Tibial nerve (tissue), 4 donors: ENCODE measurements at places on chromosomes 7 and 10. TPM values are rescaled to one million over a fixed set of nuclear protein-coding genes. Genes with fewer than 3 reads are reported as not detected.

GRCh38 chr7:127677433-127678230 is 25.6 kb downstream of the SND1 start:
- no peak overlapping the region for H3K4me3 ChIP-seq
- H3K4me1 ChIP-seq: peaks cover 6% of the 10 kb centered on the region
- DNase-seq: no peak

DNA sequence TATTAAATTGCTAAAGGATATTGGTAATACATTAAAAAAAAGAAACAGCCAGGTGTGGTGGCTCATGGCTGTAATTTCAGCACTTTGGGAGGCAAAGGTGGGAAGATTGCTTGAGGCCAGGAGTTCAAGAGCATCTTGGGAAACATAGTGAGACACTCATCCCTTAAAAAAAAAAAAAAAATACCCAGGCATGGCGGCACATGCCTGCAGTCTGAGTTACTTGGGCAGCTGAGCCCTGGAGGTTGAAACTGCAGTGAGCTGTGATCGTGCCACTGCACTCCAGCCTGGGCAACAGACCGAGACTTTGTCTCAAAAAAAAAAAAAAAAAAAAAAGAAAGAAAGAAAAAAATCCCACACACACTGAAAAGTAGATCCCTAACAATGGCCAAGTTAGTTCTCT is 59.7 kb downstream of the MACC1 start:
- H3K27ac ChIP-seq: no peak overlapping the region
- H3K4me1 ChIP-seq: no peaks in the 10 kb centered on the region

DNA sequence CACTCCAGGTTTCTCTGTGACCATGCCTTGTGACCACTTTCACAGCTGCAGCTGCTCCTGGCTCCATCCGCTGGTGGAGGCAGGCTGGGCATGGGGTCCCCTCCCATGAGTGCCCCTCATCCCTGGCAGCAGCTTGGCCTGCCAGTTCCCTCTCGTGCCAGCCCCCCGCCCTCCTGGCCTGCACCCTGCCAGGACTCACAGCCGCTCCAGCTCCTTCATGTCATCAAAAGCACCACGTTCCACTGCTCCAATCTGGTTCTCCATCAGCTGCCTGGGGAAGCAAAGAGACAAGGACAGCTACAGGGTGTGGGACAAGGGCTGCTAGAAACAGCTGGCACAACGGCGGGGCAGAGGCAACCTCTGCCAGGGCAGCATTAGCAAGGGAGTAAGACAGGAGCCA is 22.6 kb downstream of the SLIT1 start:
- H3K4me3 ChIP-seq: no peak overlapping the region
- no peaks in the 10 kb centered on the region for H3K4me1 ChIP-seq
- no peaks in the 10 kb centered on the region for H3K36me3 ChIP-seq
- H3K27me3 ChIP-seq: no peaks in the 10 kb centered on the region
- no peak for DNase-seq
- no peak overlapping the region for H3K27ac ChIP-seq

DNA sequence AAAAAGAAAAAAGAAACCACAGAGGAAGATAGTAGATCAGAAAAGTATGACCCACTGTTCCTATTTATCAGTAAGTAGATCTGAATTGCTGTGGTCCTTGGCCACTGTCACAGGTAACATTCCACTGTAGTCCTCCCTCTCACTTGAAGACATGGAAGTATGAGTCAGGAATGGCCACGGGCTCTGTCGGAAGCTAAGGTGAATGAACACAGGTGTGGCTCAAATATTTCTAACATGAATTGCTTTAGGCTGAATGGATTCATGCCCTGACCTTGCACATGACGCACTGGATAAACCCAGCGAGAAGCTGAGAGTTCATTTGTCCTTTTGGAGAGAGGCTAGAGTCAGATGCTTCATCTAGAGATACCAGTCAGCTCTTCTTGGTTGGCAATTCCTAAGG is 224.5 kb upstream of the SP8 start:
- H3K4me1 ChIP-seq: no peaks in the 10 kb centered on the region
- no peaks in the 10 kb centered on the region for H3K36me3 ChIP-seq
- H3K27me3 ChIP-seq: no peaks in the 10 kb centered on the region

DNA sequence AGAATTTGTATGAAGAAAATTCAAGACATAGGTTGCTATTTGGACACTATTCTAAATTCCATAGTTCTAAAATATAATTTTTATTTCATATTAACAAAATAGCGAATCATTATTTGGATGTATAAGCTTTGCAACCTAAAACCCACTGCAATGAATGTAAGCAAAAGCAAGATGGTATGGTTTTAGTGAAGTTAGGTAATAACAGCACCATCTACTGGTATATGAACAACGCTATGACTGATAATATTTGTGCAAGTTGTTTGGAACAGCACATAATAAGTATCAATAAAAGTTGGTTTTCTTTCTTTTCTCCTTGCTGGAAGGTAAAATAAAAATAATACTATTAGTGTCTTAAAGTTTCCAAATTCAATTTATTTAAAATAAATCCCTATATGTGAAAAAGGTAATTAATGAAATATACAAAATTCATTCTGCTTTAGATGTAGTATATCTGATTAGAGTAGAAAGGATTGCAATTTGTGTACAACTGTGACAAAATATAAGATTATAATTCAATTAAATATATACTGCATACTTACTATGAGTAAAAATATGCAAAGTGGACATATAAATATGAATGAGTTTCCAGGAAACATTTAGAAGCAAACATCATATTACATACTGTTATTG is 79.0 kb upstream of the LSM8 start:
- no peaks in the 10 kb centered on the region for H3K27me3 ChIP-seq
- no peaks in the 10 kb centered on the region for H3K4me1 ChIP-seq
- H3K36me3 ChIP-seq: no peaks in the 10 kb centered on the region
- DNase-seq: no peak

DNA sequence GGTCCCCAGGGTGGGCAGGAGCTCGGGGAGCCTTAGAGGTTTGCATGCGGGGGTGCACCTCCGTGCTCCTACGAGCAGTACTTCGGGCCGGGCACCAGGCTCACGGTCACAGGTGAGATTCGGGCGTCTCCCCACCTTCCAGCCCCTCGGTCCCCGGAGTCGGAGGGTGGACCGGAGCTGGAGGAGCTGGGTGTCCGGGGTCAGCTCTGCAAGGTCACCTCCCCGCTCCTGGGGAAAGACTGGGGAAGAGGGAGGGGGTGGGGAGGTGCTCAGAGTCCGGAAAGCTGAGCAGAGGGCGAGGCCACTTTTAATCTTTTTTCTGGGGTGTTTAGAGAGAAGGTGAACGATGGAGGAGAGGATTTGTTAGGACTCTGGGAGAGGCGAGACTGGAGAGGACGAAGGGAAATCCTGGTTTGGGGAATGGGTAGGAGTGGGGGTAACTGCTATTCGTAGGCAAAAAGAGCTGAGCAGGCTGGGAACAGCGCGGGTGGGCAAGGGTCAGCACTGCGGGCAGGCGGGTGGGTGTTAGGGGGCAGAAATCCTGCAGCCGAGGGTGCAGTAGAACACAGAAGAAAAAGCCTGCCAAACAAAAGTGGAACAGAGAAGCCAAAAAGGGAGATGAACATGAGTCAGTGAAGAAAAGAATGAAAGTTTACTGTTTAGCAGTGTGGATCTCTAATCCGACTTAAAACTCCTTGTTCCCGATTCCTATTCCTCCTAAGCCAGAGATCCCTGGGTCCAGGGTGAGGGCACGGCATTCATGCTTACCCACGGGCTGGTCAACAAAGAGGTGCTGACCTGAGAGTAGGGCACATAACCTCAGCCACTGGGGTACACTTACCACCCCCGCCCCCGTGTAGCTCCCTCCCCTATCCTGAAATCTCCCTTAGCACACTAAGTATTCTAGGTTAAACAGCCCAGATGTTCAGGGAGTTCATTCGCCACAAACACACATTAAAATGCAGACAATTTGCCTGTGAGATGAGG is 26.9 kb downstream of the PRSS2 start:
- peaks cover 23% of the 10 kb centered on the region for H3K4me1 ChIP-seq
- no peak for DNase-seq
- H3K27ac ChIP-seq: peak overlapping the region; percentile 82

DNA sequence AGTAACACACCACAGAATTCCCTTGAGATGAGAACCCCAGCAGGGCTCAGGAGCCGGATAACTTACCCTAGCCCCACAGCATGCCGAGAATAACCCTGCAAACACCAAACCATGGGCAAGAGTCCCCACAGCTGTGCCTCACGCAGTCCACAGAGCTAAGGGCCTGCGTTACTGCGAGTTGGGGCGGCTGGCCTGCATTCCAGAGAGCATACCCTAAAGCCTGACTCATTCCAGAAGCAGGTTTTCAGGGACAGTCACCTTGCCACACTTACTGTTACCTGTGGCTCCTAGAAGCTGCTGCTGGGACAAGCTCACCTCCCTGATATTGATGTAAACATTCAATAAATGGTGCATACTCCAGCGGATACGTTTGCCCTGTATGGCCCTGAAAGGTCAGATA is 18.6 kb downstream of the FGFR2 start:
- no peaks in the 10 kb centered on the region for H3K4me1 ChIP-seq
- H3K36me3 ChIP-seq: no peaks in the 10 kb centered on the region
- H3K27ac ChIP-seq: no peak overlapping the region
- DNase-seq: no peak
- H3K4me3 ChIP-seq: no peak overlapping the region

DNA sequence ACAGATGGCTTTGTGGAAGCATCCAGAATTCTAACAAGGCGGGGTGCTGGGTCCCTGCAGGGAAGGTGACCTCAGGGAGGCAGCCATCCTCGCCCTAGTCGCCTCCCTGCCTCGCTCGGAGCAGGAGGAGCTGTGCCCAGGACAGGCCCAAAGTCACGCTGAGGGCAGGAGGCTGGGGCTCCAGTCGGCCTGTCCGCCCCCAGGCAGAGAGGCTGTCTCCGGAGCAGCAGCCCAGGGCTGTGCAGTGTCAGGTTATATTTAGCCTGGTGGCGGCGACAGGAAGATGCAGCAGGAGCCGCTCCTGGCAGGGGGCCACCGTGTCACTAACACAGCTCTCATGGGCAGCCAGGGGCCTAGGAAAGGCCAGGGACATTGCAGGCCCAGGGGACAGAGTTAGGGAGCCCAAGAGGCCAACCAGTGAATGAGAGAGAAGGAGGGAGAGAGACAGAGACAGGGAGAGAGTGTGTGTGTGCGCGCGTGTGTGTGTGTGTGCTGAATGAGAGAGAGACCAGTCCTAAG is 13.5 kb downstream of the KCNH2 start:
- peaks cover 12% of the 10 kb centered on the region for H3K4me1 ChIP-seq
- H3K27me3 ChIP-seq: peaks cover 45% of the 10 kb centered on the region
- DNase-seq: no peak
- no peak overlapping the region for H3K4me3 ChIP-seq
- H3K27ac ChIP-seq: no peak overlapping the region

DNA sequence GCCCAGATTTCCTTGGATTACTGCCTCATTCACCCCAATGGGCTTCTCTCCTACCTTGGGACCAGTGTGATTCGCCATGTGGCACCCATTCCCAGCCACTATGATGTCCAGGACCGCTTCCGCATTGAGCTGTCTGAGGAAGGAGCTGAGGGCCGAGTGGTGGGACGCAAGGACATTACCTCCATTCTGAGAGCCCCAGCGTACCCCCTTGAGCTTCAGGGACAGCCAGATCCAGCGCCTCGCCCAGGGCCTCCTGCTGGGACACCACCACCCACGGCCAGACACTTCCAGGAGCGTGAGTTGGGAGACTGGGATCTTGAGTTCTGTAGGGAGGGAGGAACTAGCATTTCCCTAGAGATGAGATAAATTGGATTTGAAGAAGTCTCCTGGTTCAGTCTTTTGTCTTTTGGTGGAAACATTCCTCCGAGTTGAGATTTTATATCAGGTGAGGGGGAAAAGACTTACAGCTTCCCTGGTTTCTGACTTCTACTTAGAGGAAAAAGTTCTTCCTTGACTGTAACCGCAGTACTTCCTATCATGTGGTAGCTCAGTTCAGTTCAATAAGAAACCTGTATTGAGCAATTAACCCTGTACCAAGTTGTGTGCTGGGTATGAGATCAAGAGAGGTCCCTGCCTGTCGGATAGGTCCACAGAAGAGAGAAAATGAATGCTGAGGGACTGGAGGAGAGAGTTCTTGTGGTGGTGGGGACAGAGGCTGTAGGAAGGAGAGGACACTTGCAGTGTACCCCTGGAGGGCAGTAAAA is 1.3 kb downstream of the MOSPD3 start:
- no peaks in the 10 kb centered on the region for H3K27me3 ChIP-seq
- H3K36me3 ChIP-seq: no peaks in the 10 kb centered on the region
- H3K27ac ChIP-seq: peak overlapping the region; percentile 96
- H3K4me3 ChIP-seq: peak overlapping the region; percentile 66

DNA sequence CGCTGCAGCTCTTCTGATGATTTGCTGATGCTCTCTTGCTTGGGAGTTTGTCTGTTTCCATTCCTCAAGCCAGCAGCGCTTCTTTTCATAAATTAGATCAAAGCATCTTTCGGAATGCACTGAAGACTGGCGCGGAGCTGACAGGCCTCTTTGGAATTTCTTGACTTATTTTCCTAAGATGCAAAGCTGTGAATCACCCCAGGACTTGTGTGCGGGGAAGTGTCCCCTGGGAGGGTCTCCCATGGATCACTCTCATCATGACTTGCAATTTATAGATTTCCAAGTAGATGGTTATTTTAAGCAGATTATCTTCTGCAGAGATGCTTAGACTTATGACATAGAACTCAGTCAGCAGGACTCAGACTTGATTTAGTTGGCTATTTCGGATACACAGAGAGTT is 467.2 kb downstream of the TCERG1L start:
- no peaks in the 10 kb centered on the region for H3K4me1 ChIP-seq
- no peak for DNase-seq
- no peak overlapping the region for H3K27ac ChIP-seq
- H3K27me3 ChIP-seq: no peaks in the 10 kb centered on the region
- no peaks in the 10 kb centered on the region for H3K36me3 ChIP-seq
- no peak overlapping the region for H3K4me3 ChIP-seq

DNA sequence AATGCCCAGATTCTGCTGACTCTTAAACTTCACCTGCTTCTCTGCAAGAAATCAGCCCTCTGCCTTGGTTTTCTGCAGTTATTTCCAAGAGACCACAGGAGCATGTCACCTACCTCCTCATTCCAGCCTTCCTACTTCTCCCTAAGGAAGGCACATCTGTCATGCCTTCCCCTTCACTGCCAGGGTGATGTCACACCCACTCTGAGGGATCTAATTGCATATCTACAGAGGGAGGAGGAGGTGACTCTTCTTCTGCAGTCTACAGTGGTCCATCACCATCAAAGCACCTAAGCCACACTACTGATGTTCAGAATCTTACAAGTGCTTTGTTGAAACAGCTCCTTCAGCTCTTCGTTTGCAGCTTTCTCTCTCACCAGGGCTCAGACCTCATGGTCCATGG is 275.5 kb downstream of the FGFR2 start:
- no peaks in the 10 kb centered on the region for H3K4me1 ChIP-seq
- no peak overlapping the region for H3K4me3 ChIP-seq
- no peaks in the 10 kb centered on the region for H3K27me3 ChIP-seq
- no peak overlapping the region for H3K27ac ChIP-seq
- H3K36me3 ChIP-seq: no peaks in the 10 kb centered on the region
- no peak for DNase-seq

NUDT1 gene
- total RNA-seq: 37.6 TPM

WEE2 gene
- total RNA-seq: not detected

CDH23 gene
- total RNA-seq: 15.5 TPM

SEC31B gene
- total RNA-seq: 12.7 TPM

HOXA9 gene
- 10.5 TPM for total RNA-seq

LDB3 gene
- 7.3 TPM for total RNA-seq

GNGT1 gene
- not detected for total RNA-seq

LRRTM3 gene
- 0.42 TPM for total RNA-seq

SFTPD gene
- 1.5 TPM for total RNA-seq

VSTM4 gene
- total RNA-seq: 18.2 TPM

PON2 gene
- total RNA-seq: 148 TPM

TAS2R3 gene
- total RNA-seq: 5.9 TPM

ZCWPW1 gene
- 4.7 TPM for total RNA-seq

SH3PXD2A gene
- total RNA-seq: 134 TPM
